ENCODE measurements at places on chromosomes 4 and X. TPM values are rescaled to one million over a fixed set of nuclear protein-coding genes. Genes with fewer than 3 reads are reported as not detected.

YY2 gene
- 0.43 TPM for polyA plus RNA-seq

TMEM150C gene
- not detected for polyA plus RNA-seq

SPRY1 gene
- polyA plus RNA-seq: not detected

MAP9 gene
- polyA plus RNA-seq: 7.4 TPM

XAGE2 gene
- polyA plus RNA-seq: not detected
